ENCODE measurements at places on chromosomes 12 and 14.

- no peak for DNase-seq
Observed at GRCh38 chr14:71652368-71652767, 279.9 kb upstream of the RGS6 start.

- DNase-seq = no peak
Observed at GRCh38 chr12:67911275-67911600, 78.0 kb upstream of the IFNG-AS1 start.

DNA sequence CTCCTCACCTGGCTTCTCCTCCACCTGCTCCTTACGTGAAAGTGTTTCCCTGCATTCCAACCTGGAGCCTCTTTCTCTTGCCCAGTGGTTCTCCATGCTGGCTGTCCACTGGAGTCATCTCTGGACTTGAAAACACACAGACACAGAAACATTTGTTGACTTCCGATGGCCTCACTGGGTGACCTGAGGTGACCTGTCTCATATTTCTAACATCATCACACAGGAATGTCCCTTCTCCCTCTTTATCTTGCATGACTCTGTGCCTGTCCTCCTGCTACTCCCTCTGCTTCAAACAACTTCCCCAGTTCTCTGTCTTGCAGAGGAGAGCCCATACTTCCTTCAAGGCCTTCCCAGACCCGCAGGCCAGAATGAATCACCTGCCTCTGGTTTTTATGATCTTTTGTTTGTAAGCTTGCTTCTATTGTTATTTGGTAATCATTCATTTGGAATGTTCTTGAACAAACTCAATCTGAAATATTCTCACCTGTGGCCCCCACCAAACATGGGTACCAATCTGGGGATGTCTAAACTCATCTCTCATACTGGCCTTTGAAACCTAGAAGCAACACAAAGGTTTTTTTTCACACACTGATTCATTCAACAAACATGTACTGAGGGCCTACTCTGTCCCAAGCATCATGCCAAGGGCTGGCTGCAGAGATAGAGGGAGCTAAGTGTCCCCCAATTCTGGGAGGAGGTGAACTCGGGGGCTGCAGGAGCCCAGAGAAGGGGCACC is 9.7 kb upstream of the RIN3 start:
- DNase-seq = no peak

- no peak for DNase-seq
Observed at GRCh38 chr12:108235197-108235984, 103.7 kb downstream of the CMKLR1 start.

- DNase-seq = no peak
Observed at GRCh38 chr14:68506021-68506644, 286.7 kb downstream of the ZFP36L1 start.

Data from stimulated activated CD8-positive, alpha-beta memory T cell treated with anti-CD3 and anti-CD28 coated beads, Interleukin-4, amount 100 ng/mL, for 1 hour (primary cell).